Glutamatergic neuron (in vitro differentiated cells): ENCODE measurements at places on chromosomes 1 and 21.

DNA sequence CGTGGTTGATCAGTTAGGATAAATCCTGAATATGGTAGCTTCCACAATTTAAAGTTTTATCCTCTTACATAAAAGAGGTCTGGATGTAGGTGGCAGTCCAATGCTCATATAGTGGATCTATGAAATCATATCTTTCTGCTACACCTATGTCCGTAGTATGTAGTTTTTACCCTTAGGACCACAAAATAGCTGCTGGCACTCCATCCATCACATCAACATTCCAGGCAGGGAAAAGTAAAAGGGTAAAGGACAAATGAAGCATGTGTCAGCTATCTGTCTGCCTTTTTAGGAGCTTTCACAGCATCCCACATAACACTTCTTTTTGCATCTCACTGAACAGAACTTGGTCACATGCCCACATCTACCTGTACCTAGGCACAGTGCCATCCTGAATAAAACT is 184.7 kb downstream of the ROR1 start:
- no peak for DNase-seq

DNA sequence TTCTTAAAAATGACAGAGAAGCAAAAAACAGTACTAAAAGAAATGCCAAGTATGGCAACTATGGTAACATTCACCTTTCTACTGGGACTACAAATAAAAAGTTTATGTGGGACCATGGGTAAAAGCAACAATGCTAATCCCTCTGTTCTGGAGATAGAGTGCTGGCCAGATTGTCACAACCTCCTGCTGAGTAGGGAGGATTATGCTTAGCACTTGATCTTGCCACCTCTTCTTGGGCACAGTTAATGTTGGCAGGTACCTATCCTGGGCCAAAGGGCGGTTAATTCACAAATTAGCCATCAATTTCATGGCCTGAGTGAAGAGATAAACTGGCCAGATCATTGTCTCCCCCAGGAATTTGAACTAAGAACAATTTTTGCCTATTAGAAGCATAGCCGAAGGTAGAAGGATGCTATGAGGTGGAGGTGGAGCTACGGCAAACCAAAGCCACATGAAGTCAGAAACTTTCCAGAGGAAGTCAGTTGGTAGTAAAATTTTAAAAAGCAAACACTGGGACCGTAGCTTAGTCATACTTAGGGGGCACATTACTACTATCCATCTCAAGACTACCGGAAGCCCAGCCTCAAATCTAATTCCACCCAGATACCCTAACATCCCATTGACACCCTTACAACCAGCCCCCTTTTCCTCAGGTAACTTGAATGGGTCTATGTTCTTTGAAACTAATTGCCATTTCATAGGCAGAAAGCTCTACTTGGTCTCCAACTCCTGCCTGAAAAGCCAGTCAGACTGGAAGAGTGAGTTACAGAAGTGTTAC is 2.7 kb downstream of the SCYL3 start:
- no peak for DNase-seq

DNA sequence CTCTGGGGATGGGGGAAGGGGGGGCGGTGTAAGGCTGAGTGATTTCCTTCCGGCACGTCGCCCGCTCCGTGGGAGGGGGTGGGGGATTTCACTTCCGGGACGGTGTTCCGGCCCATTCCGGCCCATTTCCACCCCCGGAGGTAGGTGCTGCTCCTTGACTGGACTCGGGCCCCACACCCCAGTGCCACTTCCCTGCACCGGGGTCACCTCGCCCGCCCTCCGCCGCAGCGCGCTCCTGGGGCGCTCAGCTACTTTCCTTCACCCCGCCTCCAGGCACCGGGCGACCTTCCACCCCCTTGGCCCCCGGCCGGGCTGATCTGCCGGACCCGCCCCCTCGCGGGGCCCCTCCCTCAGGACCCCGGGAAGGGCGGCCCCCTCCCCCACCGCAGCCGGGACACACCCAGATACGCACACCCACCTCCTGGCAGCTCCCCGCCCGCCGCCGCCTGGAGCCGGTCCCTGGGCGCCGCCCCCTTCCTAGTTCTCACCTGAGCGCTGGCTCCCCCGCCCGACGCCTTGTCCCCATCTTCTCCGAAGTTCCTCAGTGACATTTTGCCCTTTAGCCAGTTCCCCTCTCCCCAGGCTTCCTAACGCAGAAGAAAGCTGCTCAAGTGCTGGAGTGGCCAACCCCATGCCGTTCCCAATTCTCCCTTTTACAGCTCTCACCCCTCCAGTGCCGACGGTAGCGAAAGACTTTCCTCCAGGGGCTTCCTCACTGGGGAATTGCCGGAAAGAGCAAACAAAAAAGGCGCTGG is at the start of gene ZBTB37:
TSS of gene ZBTB37 (plus strand) at position 115 of the 755 bp plus-strand sequence. CDS start 1,846 bp downstream, outside the sequence.
- peak; percentile 87 for DNase-seq

GRCh38 chr1:203051841-203052324 is 25.6 kb downstream of the PPFIA4 start:
- no peak for DNase-seq

DNA sequence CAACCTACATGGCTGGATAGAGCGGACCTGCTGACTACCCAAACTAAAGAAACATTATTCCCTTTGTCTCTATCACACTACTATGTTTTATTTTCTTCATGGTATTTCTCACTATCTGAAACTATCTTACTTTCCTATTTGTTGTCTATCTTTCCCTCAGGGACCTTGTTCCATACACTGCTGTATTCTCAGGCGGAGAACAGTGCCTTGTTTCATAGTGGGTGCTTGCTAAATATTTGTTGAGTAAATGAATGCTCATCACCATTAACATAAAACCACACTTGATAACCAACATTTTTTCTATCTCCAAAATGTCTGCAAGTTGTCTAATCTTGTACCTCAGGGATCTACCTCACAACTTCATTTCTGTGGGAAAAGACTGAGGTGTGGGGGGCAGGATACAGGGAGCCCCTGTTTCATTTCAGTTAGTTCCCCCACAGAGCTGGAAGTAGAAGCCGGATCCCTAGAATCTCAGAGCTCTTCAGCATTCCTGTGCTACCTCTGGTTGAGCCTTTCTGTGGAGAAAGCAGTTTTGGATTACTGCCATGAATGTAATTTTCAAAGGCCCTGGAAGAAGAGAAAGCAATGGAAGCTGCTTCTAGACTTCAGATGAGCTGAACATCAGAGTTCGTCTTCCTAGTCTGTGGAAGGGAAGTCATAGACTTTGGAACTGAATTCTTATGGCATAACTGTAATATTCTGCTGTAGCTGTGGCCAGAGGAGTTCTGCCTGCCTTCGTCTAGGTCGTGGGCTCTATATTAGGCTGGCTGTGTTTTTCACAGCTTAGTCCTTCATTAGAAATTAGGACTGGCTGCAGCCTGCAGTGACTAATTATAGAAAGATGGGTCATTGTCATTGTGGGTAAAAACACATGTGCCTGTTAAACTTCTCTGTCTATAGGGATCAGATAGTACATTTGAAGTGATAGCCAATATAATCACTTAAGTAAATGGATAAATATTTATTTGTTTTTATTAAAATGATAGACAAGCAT is 293.2 kb upstream of the SGIP1 start:
- DNase-seq = no peak

DNA sequence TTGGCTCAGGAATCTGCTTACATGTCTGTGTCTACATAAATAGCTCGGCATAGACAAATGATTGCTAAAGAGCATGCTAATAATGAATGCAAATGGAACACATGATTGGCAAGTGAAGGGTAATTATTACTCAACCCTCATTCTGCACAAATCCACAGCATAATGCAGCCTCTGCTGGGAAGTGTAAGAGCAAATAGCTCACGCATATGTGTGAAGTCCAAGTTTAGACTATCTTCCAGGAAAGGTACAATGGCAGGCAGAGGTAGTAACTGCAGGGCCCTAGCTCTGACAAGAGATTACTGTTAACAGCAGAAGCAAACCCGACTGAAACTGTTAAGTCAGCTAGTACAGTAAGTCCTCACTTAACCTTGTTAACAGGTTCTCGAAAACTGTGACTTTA is 7.0 kb upstream of the IL6R start:
- DNase-seq = no peak

DNA sequence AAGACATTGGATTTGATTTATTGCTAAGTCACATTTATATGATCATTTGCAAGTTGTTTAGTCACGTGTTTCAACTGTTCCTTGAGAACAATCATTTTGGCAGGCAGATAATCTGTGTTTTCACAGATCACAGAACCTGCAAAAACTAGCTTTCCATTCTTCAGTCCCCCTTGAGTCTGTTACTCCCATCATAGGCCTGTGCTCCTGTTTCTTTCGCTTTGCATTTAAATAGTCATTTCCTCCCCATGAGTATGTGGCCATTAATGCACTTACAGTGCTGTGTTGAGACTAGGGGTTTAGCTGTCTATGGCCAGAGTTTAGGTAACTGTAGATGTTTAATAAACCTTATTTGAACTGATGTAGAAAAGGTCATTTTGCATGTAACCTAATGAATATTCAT is 214.5 kb downstream of the PATJ start:
- no peak for DNase-seq

DNA sequence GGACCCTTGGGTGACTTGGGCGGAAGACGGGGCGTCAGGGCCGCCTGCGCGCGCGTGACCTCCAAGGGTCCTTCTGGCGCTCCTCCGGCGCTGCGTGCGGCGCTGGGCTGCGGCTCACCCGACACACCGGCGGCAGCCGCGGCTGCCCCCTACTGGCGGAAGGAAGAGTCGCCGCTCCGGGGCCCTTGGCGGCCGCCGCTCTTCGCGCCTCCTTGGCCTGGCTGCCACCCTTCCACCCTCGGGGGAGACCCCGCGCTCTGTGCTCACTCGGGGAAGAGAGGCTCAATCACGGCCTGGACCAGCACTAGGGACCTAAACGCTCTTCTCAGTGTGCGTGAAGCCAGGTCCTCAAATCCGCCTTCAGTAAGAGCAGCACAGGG is 89.7 kb downstream of the DMRTA2 start:
- peak; percentile 82 for DNase-seq

- DNase-seq = no peak
These were observed 9.3 kb downstream of the CBR1 start for GRCh38 chr21:36079010-36079649.

DNA sequence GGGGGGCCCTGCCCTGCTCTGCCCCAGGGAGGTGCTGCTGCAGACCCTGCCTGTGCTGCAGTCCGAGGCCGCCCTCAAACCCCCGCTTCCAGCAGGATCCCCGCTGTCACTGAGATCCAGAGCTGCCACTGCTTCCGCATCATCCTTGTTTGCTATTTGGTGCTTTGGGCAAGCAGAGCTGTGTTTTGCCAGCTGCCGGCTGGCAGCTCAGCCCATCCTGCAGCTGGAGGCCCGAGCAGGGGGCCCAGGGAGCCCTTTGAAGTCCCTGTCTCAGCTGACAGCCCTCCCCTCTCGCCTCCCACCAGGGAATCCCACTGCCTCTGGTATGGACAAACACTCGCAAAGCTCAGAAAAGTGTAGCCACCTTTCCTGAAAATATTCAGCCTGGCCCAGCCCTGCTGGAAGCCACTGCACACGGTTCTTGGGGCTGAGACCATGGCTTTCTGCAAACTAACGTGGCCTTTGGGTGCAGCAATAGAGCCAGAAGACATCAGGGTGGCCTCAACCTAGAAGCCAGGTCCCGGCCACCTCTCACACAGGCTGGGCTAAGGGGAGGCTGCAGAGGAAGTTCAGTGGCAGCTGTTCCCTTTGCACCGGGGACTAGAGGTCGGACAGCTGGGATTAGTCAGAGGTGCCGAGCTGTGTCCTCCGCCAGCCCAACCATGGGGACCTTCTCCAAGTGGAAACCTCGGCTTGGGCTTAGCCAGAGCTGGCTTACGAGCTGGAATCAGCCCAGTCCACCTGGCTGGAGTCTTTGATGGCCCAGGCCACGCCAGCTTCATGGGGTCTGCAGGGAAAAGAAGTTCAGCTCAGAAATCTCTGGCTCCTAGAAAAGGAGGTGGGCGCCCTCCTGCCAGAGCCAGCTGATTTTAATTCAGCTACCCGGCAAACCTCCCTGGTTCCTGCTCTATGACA is 107.1 kb downstream of the SPSB1 start:
- DNase-seq = peak; percentile 53

GRCh38 chr1:44718091-44718490 is 12.9 kb downstream of the RNU5D-1 start:
- DNase-seq = no peak

GRCh38 chr1:28905921-28906666 is 8.3 kb upstream of the EPB41 start:
- no peak for DNase-seq

GRCh38 chr1:160704250-160704649 is 7.4 kb downstream of the CD48 start:
- DNase-seq = no peak

DNA sequence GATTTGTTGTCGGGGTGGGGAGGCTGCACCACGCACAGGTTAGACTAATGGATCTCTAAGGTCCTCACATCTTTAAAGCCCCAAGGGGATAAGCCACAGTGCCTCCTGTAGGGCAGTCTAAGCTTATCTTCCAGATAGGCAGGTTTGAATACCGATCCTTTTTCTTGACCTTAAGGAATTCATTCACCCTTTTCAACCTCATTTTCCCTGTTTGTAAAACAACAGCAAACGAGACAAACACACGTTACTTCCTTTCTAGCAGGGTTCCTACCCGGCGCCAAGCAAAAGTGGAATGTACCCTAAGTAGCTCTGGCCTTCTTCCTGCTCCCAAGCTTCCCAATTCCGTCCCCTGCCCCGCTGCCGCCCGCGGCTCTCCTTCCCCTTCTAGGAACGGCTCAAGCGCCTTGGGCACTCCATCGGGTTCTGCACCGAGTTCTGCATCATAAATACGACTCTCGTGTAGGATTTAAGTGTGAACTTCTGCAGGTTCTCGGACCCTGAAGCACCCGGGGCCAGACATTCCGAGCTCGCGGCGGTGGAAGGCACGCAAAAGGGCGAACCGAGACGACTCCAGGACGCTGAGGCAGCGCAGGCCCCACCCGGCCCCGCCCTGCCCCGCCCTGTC is 548 bp upstream of the CDC20 start:
- no peak for DNase-seq

DNA sequence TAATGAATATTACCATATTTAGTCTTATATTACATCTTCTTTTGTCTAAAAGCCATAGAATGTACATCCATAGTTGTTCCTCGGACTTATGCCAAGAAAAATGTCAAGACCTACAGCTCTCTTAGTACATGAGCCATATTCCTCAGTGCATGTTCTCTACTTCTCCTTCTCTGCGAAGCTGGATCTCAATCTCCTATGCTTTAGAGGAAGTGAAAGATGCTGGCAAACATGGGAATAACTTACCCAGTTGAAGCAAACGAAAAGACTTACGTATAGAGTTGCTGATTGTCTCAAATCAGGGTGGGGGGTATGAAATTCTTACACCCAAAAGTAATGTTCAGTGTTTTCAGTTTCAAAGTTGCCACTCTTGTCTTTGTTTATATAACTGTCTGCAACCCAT is 32.7 kb downstream of the OR13G1 start:
- no peak for DNase-seq

GRCh38 chr1:84581648-84582047 is 7.4 kb upstream of the CTBS start:
- no peak for DNase-seq

- DNase-seq = no peak
These were observed 26.2 kb downstream of the RNF187 start for GRCh38 chr1:228513236-228513900.

DNA sequence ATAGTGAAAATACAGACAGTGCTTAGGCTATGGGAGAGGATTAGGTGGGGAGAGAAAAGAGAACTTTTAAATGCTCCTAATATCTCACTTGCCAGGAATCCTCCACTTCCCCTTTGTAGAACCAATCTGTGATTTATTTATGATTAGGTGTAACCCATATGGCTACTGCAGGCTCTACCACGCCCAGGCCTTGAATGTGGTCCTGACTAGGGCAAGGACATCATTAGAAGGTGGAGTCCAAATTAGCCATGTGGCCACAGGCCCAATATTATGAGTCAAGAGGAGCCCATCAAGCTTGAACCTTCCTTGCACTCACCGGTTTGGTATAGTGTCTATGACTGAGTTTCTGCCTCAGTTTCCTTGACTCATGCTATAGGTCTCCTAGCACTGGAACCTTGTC is 141.4 kb downstream of the HMGB4 start:
- no peak for DNase-seq

GRCh38 chr1:41673806-41674205 is 189.3 kb upstream of the EDN2 start:
- DNase-seq = no peak
